ENCODE measurements at places on chromosomes 6 and 20.

- DNase-seq: no peak
These were observed 6.9 kb downstream of the VGLL2 start for GRCh38 chr6:117272032-117272866.

GRCh38 chr20:11301699-11302098 lies 616.0 kb upstream of the BTBD3 start:
- DNase-seq: no peak

DNA sequence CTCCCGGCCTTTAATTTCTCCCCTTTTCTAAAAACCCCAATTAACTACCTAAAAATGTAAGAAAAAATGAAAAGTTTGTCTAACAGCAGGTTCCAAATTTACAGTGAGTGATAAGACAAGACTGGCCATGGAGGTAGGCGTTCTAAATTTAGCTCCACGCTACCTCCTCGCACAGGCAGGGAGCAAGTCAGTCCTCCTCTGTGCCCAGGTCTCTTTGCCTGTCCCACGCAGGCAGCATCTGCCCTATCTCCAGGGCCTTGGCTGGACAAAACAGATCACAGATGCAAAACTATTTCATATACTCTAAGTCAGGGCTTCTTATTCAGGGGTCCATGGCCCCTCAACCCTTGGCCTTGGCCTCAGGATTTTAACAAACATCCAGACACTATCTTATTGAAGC lies 98.0 kb upstream of the JARID2 start:
- no peak for DNase-seq

DNA sequence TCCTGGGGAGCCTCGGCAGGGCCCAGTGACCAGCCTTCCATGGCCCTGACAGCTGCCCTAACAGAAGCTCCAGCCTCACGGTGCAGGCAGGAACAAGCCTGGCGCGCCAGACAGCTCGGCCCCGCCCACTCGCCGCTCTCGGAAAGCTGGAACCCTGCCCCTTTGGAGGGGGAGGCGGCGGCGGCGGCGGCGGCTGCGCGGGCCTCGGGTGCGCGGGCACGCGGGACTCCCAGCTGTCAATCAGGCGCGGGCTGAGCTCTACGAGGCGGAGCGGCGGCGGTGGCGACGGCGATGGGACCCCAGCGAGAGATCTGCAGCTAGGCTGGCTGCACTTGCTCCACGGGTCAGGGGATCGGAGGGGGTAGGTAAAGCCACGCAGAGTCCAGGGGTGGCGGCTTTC lies at the start of gene NRSN1:
NRSN1 (plus strand) TSS at position 236 of the 400 bp plus-strand sequence. CDS start 8,113 bp downstream, outside the sequence.
- peak; percentile 3 for DNase-seq

DNA sequence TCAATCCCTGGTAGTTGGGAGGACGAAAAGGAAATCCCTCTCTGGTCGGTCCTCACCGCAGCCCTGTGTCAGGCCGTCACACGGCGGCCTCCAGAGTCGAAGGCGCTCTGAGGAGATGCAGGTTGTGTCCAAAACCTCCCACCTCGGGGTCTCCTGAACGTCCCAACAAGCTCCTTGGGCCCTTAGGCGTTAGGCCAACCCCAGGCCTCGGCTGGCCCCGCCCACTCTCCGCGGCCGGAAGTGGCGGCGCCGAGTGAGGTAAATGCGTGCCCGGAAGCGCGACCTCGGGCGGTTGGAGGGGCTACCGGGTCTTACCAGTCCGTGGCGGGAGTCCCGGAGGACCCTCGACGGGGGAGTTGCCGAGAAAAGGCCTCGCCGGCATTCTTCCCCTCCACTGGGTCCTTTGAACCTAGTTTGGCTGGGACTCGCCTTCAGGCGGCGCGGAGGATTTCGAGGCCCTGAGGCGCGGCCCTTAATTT lies at the start of gene TDRD6:
TDRD6 (plus strand) TSS at position 267 of the 479 bp plus-strand sequence. CDS start 244 bp downstream, outside the sequence.
- DNase-seq: no peak

- no peak for DNase-seq
These were observed 56.9 kb downstream of the LYRM2 start for GRCh38 chr6:89581689-89582088.

DNA sequence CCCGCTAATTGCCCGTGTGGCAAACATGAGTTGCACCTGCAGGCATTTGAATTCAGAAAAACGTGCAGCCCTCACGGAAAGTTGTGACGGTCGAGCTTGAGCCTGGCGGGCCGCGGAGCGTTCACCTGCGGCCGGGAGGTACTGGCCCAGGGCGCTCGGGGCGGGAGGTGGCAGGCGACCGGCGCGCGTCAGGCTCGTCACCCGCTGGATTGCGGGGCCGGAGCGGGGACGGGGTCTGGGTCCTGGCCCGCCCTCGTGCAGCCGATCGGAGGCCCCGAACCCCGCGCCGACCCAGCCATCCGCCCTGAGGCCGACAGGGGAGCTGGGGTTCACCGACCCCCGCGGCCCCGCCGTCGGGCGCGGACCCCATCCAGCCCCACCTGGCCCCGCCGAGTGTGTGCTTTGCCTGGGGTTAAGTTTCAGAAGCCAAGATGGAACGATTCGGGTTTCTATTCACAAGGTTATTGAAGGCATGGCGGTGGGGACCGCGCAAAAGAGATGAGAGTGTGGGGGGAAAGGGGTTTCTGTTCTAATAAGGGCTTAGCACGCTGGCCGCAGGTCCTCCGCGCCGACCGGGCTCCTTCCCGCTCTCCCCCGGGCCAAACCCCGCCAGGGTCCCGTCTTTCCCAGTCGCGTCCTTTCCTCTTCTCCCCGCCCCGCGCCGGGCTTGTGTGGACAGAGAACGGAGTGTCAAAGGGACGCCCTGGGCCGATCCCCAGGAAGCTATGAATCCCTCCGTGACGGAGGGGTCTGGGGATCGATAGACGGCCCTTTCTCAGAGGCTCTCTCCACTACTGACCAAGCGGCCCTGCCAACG lies 1.6 kb upstream of the HEY2 start:
- DNase-seq: peak; percentile 11
